ENCODE measurements at places on chromosomes 2 and 18.
A peak's percentile ranks its signal among the peaks of the same experiment; 100 is the strongest.

- DNase-seq: no peak
Observed at GRCh38 chr2:170113168-170113894, 64.6 kb upstream of the MYO3B start.

DNA sequence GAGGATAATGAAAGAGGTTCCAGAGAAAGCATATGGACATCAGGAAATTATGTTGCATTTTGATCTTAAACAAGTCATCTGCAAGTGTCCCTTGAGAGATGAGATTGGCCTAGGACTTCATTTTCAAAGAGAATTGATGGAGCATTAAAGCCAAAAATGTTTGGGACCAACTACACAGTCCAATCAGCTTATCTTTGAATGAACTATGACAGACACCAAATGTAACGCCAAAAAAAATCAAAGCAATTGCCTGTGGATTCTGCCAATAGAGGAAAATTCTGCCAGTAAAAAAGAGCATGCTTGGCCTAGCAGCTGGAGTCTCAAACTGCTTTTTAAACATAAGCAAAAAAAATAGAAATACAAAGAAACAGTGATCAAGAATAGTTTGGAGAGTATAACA, 594.5 kb upstream of the CHAC2 start:
- DNase-seq: no peak

DNA sequence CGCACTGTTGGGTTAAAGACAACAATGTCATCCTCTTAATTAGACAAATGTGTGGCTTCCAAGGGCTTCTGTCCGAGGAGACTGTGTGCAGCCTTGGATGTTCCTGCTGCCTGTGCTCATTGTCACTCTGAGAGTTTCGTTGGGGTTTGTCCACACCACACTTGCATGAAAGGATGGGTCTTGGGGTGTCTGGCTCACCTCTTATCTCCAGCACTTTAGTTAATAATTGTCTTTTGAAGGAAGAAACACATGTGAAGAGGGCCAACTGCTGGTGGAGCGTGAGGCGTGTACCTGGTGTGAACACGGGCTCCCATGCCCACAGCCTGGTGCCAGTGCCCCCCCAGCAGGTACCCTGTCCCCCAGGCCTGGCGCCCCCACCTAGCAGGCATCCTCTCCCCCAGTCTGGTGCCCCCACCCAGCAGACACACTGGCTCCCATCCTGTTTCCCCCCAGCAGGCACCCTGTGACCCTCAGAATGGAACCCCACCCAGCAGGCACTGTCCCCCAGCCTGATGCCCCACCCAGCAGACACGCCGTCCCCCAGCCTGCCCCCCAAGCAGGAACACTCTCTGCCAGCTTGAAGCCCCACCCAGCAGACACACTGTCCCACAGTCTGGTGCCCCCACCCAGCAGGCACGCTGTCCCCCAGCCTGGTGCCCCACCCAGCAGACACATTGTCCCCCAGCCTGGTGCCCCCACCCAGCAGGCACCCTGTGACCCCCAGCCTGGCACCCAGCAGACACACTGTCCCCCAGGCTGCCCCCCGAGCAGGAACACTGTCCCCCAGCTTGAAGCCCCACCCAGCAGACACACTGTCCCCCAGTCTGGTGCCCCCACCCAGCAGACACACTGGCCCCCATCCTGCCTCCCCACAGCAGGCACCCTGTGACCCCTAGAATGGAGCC, 96.3 kb upstream of the TMEM18 start:
- no peak for DNase-seq

GRCh38 chr18:10750191-10751035, 224.6 kb downstream of the NAPG start:
- DNase-seq: no peak

GRCh38 chr18:48959921-48960920, 9.5 kb upstream of the SMAD7 start:
- DNase-seq: peak; percentile 28

- no peak for DNase-seq
Observed at GRCh38 chr2:207139552-207139951, 26.2 kb downstream of the KLF7 start.

DNA sequence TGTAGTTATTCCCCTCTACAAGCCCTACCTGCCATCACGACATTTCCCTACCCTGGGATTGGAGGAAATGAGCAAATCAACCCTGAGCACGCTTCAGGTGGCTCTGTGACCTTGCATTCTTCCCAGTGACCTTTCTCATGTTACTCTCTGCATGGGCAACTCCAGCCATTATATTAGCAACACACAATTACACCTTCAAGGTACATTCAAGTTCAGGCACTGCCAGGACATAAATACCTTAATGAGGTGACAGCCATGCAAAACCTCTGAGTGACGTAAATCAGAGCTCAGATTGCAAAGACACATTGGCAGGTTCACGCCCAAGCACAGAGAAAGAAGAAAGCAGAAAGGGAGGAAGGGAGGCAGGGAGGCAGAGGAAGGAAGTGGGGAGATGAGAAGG, 68.7 kb upstream of the ALK start:
- DNase-seq: no peak

- DNase-seq: no peak
Observed at GRCh38 chr2:109199790-109200189, 70.8 kb downstream of the SH3RF3 start.

Measured in OCI-M1 (cell line).